ENCODE measurements at places on chromosomes 1 and 21.

DNA sequence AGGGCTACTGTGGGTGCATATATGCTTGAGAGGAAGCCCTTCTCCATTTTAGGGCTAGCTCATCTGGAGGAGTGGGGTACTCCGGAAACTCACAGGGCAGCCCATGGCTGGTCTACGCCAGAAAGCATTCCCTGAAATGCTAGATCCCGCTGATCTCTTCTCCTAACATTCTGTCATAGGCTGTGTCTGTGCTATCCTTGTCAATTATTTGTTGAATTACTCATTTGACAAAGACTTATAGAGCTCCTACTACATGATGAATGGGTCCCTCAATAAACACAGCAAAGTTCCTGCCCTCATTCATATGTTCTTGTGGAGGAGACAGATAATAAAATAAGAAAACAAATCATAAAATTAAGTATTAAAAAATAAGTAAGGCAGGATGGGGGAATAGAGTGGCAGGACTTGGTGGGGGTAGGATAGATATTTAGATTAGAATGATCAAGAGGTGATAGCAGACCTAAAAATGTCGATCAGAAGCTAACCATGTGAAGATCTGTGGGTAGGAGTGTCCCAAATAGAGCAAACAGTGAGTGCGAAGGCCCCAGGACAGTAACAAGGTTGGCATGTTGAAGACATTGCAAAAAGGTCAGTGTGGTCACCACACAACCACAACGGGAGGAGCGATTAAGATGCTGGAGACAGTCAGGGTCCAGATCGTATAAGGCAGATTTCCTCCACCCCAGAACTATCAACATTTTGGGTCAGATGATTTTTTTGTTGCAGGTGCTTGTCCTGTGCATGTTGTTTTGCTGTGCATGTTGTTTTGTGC lies 13.2 kb downstream of the NGF start:
- no peak for DNase-seq

DNA sequence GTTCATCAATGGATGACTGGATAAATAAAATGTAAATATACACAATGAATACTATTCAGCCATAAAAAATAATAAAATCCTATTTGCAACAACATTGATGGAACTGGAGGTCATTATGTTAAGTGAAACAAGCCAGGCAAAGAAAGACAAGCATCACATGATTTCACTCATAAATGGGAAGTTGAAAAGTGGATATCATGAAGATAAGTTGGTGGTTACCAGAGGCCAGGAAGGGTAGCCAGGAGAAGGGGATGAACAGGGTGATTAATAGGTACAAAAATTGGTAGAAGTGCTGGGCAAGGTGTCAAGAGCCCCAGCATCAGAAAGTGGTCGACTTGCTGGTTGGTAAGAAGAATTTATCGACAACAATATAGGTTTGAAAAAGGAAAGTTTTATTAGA lies 1.3 kb upstream of the PARK7 start:
- no peak for DNase-seq

GRCh38 chr21:15472108-15473040 lies 257.4 kb upstream of the USP25 start:
- peak; percentile 37 for DNase-seq

GRCh38 chr1:65039066-65039465 lies 72.7 kb upstream of the JAK1 start:
- DNase-seq = no peak

GRCh38 chr1:109993885-109994284 lies 9.3 kb downstream of the AHCYL1 start:
- DNase-seq = no peak

DNA sequence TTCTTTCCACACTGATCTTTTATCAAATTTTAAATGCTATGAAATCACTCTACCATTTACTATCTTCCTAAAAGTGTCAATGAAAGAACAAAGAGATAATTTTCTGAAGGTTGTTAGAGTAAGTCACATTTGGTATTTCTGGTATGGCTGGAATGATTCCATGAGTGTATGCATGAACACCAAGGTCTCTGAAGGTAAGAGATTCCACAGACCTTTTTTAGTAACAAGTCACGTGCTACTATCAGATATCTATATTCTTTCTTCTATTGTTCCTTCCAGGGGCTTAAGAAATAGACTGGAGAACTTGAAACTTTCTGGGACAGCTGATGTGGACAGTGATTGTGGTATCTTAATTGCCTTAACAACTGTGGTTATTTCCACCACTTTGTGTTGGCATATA lies 265.0 kb downstream of the SDCCAG8 start:
- DNase-seq = no peak

DNA sequence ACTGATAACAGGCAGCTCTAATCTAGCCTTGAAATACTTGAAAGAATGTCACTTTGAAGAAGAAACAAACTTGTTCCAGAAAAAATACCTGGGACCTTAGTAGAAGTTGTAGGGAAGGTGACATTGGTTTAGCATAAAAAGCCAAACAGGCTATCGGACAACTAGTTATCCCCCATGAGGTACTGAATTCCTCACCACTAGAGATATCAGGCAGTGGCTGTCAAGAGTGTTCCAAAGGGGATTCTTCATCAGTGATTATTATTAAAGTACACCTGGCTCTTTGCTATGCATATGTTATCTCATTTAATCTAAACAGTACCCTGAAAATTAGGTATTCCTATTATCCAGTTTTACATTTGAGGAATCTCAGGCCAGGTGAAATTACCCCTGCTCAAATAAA lies 13.1 kb upstream of the HMGN2 start:
- DNase-seq = no peak

DNA sequence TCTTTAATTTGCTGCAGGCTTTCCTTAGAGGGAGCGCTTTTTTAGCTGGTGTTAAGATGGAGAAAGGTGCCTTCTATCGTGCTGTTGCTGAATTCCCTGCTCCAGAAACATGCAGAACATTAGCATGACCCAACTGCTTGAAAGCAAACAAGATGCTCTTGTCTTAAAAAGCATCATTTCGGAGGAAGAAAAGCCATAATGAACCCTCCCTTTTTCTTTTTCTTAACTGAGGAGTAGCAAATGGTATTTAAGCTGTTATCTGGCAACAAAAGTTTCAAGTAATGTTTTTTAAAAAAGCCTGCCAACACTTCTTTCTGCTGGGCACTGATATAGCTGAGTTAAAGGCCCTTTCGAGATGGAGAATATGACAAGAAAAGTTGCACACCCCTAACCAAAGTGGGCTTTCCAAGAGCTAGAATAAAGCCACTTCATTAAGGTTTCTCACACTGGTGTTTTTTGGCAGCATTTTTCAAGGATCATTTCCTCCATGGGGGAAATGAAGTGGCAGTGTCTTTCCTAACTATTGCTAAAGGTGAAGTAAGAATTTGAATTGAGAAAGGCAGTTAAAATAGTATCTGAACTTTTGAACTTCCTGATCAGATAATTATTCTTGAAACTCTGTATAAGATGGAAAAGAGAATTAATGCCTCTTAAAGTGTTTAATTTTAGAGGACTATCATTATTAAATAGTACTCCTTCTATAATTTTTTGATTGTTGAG lies 38.8 kb downstream of the ST6GALNAC5 start:
- no peak for DNase-seq

GRCh38 chr1:55639051-55639450 lies 423.9 kb upstream of the USP24 start:
- no peak for DNase-seq

DNA sequence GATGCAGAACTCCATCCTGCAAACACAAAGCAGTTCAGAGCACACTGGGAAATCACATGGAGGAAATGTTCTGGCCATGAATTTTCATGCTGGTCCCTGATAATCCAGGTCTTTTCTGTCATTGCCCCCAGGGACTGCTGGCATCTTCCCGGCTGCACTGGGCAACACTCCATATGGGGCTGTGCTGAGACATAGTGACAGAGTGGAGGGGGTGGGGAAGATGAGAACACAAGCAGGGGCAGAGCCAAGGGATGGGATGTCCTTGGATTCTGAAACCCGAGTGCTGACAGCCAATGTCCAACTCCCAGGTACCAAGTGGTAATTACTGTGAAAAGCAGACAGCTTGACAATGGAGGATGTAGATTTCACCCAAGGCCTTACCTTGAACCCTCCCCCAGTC lies 185.7 kb downstream of the HIVEP3 start:
- DNase-seq = no peak

DNA sequence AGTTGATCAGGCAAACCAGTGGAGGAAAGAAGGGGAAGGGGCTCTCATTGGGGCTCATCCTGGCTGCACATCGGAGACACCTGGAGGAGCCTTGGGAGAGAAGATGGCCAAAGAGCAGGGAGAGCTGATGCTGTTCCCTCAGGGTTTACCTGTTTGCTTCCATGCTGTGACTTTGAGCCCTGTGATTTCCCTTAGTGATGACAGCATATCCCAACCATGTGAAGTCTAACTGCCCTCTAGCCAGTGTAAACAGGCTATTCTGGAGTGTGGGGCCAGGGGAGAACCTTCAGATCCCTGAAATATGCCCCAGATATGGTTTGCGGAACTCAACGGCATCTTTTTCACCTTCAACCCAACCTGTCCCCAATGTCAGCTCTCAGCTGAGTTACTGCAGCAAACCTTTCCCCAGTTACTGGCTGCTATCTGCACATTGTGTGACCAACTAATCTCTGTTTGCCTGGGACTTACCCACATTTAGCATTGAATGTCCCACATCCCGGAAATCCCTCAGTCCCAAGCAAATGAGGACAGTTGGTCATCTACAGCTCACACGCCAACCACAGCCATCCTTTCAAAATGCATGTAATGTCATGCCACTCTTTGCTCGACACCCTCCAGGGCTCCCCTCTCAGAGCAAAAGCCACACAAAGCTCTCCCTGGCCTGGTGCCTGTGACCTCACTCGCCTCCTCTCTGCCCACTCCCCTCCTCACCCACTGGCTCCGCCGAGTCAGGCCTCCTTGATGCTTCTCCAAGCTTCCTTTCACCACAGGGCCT lies 242.3 kb downstream of the KCNJ6 start:
- peak; percentile 42 for DNase-seq

- peak; percentile 56 for DNase-seq
Measured at GRCh38 chr1:183180218-183180617, 5.8 kb upstream of the LAMC2 start.

All from epithelial cell of esophagus (primary cell).